Natural killer cell (primary cell): ENCODE measurements at places on chromosomes 1 and 21.

DNA sequence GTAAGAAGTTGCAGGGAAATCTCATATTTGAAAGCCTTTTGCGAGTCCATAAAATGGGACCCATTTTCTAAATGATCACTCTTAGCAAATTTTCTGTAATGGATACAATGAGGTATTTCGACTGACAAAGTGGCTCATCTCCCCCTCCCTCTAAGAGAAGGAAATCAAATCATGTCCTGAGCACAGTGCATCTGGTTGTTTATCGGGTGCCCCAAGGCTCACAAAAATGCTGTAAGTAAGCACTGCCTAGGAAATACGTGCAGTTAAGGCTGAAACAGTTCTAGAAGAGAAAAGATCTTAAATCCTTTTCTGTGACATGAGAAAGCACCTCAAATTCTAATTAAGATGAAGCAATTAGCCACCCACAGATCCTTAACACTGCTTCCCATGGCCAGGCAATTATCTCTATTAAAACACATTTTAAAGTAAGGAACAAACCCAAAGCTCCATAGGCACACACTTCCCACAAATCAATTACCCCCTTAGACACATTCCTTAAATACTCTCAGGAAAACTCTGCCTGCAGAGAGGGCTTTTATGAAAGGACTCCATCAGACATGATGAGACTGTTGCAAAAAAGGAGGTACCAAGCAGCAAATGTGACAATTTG is 216.3 kb downstream of the KCNH1 start:
- no peak for DNase-seq

GRCh38 chr1:41955461-41956159 is 36.9 kb upstream of the HIVEP3 start:
- no peak for DNase-seq

DNA sequence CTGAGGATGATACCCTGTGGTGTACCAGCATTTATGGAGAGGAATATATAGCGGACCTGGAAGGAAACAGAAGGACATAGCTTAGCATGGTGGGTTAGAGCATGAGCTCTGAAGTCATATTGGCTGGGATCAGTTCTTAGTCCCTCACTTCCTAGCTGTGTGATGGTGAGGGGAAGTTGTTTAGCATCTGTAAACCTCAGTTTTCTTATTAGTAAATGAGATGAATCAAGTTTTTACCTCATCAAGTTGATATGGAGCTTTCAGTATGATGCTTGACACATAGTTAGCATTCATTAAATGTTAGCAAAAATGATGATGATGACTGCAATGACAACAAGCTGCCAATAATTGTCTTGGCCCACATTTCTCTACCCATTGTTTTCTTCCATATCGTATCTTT is 84.8 kb downstream of the NEK7 start:
- no peak for DNase-seq

- DNase-seq = peak; percentile 64
Observed at GRCh38 chr1:203480525-203481084, 5.0 kb downstream of the PRELP start.
